Mesendoderm (in vitro differentiated cells): ENCODE measurements at places on chromosomes 16 and 17.

- no peak for DNase-seq
These were observed 16.3 kb upstream of the MYO15B start for GRCh38 chr17:75571197-75571884.

- no peak for DNase-seq
These were observed 73.3 kb downstream of the SRCIN1 start for GRCh38 chr17:38532451-38532850.

GRCh38 chr17:29250666-29251065 is 4.0 kb downstream of the CRYBA1 start:
- DNase-seq = no peak

GRCh38 chr17:49866882-49867413 is 19.1 kb upstream of the TAC4 start:
- DNase-seq = no peak

- no peak for DNase-seq
These were observed 151.1 kb upstream of the MAF start for GRCh38 chr16:79751471-79752184.

GRCh38 chr17:49576088-49576916 is 631 bp downstream of the NXPH3 start:
- peak; percentile 76 for DNase-seq

GRCh38 chr17:59856859-59857794 is 35.6 kb downstream of the TUBD1 start:
- DNase-seq = no peak

GRCh38 chr17:77315551-77316190 is 174.9 kb downstream of the SEC14L1 start:
- DNase-seq = peak; percentile 47

GRCh38 chr16:88903267-88903666 is 36.8 kb upstream of the PABPN1L start:
- DNase-seq = no peak

GRCh38 chr17:70961341-70961740 is 792.0 kb downstream of the KCNJ2 start:
- DNase-seq = no peak

- peak; percentile 85 for DNase-seq
These were observed 155.7 kb upstream of the TNRC6C start for GRCh38 chr17:77802811-77803220.

DNA sequence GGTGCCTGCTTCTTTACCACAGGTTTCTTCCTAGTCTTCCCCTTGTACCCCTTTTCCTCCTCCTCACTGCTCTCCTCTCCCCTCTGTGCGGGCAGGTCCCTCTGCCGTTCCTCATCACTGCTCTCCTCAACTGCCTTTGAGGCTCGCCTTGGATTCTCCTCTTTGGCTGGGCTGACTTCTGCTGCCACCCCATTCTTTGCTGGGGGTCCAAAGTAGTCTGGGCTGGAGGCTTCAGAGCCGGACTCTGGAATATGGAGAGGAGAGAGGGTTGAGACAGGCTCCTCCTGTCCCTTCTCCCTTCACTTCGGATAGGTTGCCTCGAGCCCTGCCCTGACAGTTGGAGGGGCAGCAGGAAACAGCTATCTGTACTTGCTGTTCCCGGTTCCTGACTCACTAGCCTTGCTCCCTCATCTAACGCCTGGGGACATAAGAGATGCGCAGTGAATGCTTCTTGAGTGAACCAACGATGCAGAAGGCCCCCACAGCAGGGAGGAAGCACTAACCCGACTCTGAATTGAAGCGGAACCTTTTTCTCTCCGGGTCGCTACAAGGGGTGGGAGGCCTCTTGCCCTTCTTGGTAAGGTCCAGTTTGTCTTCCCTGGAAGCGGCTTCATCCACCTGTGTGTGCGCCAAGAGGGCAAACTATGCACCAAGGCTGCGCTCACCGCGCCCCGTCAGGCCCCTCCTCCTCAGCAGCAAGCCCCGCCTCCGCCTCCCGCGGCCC is 655 bp downstream of the HIRIP3 start:
- peak; percentile 69 for DNase-seq

GRCh38 chr16:50517450-50518252 is 30.5 kb upstream of the NKD1 start:
- no peak for DNase-seq

GRCh38 chr17:395179-395578 is 42.6 kb upstream of the RPH3AL start:
- DNase-seq = no peak

DNA sequence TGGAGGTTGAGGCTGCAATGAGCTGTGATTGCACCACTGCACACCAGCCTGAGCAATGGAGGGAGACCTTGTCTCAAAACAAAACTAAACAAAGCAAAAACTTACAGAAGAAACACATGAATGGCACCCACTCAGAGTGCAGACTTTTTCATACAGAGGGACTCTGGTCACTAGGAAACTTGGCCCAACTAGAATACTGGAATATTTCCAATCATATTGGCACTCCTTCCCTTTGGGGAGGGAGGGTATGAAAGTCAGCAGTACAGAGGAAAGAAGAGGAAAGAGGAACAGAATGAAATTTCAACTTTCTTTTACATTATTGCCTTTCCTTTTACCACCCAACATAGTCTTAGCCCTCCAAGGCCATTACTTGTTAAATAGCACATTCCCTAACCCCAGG is 28.2 kb downstream of the CMTR2 start:
- DNase-seq = no peak

GRCh38 chr17:74477411-74477810 is 11.0 kb downstream of the CD300A start:
- no peak for DNase-seq

DNA sequence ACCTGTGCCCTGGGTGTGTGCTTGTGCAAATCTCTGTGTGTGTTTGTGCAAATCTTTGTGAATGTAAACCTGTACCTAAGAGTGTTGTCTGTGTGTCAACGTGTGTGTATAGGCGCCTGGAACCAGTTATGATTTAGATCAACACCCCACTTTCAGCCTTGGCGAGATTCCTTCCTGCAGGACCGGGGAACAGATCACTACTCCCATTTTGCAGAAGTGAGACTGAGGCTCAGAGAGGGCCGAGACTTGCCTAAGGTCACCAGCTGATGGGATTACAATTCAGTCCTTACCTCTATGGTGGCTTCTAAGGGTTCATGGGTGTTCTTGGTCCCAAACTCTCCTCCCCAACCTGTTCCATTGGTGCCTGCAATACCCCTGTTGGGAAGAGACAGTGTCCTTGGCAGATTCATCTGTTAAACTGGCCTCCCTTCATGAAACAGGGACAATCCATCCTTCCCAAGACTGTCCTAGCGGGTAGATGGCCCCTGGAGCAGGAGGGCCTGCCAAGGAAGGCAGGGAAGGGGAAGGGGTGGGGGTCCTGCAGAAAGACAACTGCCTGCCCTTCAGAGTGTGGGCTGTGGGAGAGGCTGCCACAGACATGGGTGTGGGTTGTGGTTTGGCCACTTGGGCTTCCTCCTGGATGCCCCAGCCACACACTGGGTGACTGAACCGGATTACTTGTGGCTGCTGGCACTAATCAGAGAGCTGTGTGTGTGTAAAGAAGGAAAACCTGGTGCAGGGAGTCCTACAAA is 6.9 kb upstream of the MAPK7 start:
- DNase-seq = no peak

- DNase-seq = peak; percentile 36
These were observed 37.4 kb upstream of the LONP2 start for GRCh38 chr16:48206594-48207242.

GRCh38 chr17:72351884-72352346 is 231.1 kb downstream of the SOX9 start:
- peak; percentile 30 for DNase-seq

DNA sequence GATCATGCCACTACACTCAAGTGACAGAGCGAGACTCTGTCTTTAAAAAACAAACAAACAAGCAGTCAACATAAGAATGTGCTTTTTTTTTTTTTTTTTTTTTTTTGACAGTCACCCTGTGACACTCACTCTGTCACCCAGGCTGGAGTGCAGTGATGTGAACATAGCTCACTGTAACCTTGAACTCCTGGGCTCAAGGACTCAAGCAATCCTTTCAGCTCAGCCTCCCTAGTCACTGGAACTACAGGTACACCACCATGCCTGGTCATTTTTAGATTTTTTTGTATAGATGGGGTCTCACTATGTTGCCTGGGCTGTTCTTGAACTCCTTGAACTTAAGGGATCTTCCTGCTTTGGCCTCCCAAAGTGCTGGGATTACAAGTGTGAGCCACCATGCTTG is 15.3 kb upstream of the CHP2 start:
- no peak for DNase-seq

- DNase-seq = peak; percentile 44
These were observed 142.7 kb downstream of the PITPNC1 start for GRCh38 chr17:67519801-67520251.

DNA sequence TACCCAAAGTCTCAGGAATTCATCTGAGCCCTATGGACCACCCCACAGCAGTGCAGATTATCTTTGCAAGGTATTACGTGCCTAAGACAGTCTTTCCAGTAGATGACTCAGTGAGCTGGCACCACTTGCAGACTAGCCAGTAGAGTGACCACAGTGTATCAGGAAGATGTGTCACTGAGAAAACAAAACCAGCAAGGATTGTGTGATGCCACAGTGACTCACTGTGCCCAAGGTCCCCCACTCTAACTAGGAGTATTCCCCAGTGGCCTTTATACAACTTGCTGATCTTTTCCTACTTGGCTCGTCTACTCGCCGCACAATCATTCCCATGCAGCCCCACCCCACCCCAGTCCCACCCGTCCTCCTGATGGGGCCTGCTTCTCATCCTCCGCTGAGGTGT is 26.8 kb upstream of the PRKCA start:
- DNase-seq = no peak

- no peak for DNase-seq
These were observed 33.3 kb upstream of the DYNLRB2 start for GRCh38 chr16:80507538-80507937.

GRCh38 chr16:73053364-73054124 is 5.6 kb upstream of the ZFHX3 start:
- DNase-seq = peak; percentile 64

- no peak for DNase-seq
These were observed 160.3 kb upstream of the RPH3AL start for GRCh38 chr17:512926-513325.

DNA sequence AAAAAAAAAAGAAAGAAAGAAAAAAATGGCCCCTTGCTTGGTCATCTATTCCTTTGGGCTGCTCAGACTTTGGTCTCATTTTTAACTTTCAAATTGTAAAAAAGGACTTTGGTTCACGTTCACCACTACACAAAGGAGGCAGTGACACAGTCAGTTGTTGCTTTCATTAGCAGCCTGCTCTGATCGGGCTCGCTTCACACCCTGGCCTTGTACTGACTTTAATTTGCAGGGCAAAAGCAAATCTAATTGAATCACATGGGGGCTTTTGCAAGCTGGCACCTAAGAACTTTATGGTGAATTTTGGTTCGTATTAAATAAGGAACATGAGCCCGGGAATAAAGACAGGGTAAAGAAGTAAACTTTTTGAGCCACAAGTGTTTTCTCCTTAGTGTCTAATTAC is 103.6 kb upstream of the CDH11 start:
- no peak for DNase-seq

GRCh38 chr17:78783711-78784324 is 1.7 kb upstream of the CYTH1 start:
- no peak for DNase-seq
